ENCODE measurements at places on chromosomes 12 and 14.

DNA sequence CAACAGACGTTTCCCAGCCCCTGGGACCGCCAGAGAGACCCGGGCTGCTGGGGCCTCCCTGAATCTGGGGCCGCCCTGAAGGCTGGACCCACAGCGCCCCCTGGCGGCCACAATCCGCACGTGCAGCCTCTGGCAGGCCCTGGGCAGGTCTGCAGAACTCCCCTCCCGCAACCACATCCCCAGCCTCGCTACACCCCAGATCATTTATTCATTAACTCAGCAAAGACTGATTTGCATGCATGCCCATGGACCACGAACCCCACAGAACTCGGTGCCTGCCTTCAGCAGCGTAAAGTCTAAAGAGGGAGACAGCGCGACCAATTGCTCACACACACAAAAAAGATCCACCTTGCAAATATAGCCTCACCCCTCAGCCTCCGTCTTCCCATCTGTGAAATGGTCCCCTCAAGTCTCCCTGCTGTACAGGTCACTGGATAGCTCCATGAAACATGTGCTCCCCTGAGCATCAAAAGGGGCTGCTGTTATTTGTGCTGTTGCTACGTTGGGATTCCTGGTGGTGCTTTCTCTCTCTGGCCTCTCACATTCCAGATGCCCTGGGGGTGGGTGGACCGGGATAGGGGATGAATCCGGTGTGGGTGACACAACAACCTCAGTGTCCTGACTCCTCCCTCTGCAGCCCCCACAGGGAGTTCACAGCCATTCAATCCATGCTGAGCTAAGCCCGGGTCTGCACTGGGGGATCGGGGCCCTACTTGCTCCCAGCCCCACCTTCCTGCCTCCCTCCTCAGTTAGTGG is 96.4 kb downstream of the SCARB1 start:
- peak; percentile 82 for DNase-seq

GRCh38 chr12:32284561-32284960 is 114.8 kb upstream of the FGD4 start:
- no peak for DNase-seq

DNA sequence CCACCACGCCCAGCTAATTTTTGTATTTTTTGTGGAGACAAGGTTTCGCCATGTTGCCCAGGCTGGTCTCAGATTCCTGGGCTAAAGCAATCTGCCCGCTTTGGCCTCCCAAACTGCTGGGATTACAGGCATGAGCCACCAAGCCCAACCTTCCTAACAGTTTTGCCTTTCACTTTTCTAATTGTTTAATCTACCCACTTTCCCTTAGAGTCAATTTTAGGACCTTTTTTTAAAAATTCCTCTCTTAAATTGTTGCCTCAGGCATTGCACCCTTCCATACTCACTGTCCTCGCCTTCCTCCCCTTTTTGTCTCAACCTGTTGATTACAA is 11.5 kb downstream of the ZFHX2 start:
- no peak for DNase-seq

DNA sequence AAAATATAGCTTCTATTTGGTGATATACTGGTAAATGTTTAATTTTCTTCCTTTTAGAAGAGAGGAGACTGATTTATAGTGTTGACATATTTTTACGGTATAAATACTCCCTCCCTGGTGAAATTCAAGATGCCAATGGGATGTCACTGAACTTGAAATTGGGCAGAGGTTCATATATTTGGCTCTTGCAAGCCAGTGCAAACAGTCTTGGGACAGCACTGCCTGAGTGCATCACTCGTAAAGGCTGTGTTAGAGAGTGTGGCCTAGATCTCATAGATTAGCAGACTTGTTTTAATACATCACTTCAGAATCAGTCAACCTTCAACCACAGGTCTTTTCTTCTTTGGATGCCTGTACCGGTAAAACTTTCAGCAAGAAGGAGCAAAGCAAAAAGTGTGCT is 681.0 kb downstream of the NRXN3 start:
- DNase-seq: no peak

GRCh38 chr12:129103231-129103630 is 250.0 kb downstream of the GLT1D1 start:
- DNase-seq: no peak

GRCh38 chr14:79573486-79573885 is 637.8 kb downstream of the DIO2 start:
- no peak for DNase-seq

DNA sequence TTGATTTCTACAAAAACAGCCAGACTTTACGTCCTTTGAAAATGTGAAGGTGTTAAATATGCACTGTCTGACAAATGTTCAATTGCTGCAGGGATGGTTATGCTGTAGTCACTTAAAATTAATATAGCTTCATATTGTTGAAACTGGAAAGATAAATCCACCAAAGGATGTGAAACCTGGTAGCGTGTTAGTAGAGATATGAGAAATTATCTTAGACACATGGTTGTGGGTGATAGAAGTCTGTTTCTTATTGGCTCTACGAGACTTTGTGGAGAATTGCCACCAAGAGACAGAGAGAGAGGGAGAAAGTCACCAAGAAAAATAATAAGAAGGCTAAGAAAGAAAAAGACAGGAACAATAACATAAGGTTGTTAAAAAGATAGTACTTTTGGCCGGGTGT is 2.6 kb upstream of the CAPRIN2 start:
- DNase-seq: no peak

DNA sequence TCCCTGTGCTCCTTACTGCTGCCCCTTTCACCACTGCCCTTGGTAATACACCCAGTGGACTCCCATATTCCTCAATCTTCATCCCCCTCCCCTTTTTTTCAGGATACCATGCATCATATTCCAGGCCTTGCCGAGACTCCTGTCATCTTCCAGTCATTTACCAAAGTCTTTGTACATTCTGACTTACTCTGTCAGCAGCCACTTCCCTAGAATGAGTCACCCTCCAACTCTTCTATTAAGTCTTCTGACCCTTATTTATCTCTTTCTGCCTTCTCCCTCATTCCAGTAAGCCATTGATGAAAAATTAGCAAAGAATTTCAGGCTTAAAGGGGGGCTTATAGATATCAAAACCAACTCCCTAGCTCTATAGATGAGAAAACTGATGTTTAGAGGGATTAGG is 128.0 kb downstream of the STXBP6 start:
- no peak for DNase-seq

GRCh38 chr14:72606879-72607278 is 287.0 kb downstream of the DPF3 start:
- DNase-seq: no peak

- no peak for DNase-seq
Measured at GRCh38 chr12:47207340-47207717, 127.6 kb upstream of the AMIGO2 start.

DNA sequence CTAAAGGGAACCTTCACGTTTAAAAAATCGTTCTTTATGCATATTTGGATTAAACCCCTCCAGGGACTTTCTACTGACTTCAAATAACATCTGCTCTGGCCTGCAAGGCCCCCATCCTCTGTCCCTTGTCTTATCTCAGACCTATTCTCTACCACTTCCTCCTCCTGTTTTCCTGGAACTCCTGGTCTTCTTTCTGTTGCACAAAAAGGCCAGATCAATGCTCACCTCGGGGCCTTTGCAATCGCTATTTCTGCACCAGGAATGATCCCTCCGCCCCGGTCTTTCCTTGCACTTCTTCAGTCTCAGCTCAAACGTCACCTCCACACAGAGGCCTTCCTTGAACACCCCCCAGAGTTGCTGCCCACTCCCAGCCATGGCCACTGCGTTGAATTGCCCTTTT is 57.6 kb upstream of the BEGAIN start:
- no peak for DNase-seq

GRCh38 chr12:123049398-123050240 is 69.1 kb downstream of the ARL6IP4 start:
- no peak for DNase-seq

- no peak for DNase-seq
Measured at GRCh38 chr14:103384450-103385151, 614 bp upstream of the MARK3 start.

GRCh38 chr14:57136669-57137328 is 131.9 kb downstream of the EXOC5 start:
- no peak for DNase-seq

- no peak for DNase-seq
Measured at GRCh38 chr12:95339086-95339788, 121.6 kb downstream of the VEZT start.

DNA sequence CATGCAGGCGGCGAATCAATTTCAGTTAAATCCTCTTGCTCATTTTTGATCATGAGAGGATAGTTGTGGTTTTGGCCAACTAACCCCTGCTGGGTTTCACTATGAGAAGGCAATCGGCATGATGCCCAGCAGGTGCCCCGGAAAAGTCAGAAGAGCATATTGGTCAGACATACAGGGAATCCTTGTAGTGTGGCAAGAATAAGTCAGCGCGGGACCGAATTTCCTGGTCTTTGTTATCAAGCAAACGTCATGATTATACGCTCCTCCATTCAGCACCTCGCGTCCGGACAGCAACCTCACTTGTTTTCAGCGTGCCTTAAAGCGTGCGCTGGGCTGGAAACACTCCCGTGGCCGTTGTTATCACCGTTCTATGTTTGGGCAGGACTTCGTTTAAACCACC is 1.8 kb downstream of the TBC1D30 start:
- peak; percentile 28 for DNase-seq

DNA sequence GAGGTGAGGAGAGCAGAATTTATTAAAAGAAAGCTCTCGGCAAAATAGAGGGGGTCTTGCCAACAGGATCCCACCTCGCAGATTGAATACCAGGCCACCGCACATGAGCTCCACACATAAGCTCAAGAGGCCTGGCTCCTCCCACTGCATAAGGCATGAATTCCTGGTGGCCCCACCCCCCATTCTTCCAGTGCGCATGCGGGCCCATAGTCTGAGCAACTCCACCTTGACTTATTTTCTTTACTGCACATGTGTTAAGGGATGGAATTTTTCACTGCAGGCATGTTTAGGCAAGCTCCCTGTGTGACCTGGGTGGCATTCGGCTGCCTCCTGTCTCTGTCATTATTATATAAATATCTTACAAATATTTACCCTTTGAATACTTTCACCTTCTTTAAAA is 412.5 kb downstream of the RMST start:
- no peak for DNase-seq

- no peak for DNase-seq
Measured at GRCh38 chr12:42691991-42692557, 102.5 kb upstream of the PRICKLE1 start.

- no peak for DNase-seq
Measured at GRCh38 chr12:2413999-2414792, 361.4 kb downstream of the CACNA1C start.

DNA sequence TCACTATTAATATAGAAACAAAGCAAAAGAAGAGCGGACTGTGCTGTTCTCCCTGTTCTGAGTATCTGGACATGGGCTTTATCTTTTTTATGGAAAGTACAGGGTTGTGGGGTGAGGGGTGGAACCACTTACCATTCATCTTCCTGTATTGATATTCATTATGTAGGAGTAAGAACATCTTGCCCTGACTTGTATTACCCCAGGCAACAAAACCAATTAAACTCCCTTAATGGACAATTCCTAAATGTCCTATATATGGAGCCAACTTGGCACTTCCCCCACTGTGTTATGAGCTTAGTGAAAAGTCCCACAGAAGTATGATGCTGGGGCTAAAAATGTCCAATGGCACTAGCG is 139.9 kb upstream of the KRR1 start:
- DNase-seq: no peak

DNA sequence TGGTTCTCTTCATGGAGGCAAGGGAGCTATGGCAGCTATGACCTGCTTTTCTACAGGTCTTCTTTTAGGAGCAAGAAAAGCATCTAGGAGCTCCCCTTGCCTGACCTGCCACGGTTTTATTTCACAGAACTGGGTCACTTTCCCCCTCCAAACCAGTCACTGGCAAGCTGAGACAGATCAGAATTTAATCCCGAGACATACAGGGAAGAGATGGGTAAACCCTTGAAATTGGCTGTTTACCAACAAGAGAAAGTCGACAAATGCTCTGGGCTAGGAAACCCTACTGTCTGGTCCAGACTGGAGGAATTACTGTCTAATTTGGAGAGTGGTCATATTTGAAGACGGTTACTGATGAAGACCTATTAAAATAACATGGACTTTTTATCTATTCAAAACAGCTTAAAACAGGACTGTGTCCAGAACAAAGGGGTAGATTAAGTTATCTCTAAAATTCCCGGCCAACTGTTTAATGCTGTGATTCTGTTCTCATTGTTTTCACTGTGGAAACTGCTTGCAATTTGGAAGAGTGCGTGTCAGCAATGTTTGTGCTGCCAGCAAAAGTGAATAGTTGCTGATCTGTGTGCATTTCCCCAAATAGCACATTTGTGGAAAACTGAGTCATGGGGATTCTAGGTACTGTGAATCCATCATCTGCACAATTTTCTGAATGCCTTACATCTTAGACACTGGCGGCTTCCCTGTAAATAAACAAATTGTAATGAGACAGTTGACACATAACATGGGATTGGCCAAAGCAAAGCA is 73.4 kb upstream of the EEA1 start:
- no peak for DNase-seq

DNA sequence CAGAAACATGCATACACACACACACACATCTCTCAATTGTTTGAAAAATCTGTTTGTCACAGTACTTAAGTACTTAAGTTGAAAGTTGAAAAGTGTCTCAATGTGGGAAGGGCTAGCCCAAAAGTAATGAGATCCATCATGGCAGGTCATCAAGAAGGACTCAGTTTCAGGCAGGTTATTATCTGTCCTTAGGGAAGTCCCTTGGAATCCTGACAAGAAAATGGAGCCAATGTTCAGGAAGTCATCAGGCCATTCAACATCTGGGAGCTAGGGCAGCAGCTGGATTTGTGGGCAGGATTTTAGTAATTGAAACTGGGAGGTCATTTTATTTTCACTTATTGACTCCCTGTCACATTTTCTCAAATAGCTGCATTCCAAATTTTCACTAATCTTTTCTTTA is 56.0 kb downstream of the MSRB3 start:
- no peak for DNase-seq

DNA sequence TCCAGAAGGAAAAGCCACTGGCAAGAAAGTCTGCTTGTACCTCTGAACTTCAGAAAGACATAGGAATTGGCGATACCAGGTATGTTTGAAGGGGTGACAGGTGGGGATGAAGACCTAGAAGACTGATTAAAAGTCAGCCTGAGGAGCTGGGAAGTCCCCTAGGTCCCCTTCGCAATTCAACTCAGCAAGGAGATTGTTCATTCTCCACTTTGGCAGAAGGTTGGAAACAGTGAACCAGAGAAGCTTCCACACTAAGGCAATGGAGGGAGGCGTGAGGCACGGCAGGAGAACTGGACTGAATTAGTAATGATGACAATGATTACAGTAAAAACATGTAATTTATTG is 240.3 kb upstream of the TMPO start:
- no peak for DNase-seq
